ENCODE measurements at places on chromosomes 7 and 10.

GRCh38 chr7:135186841-135187253, 16.3 kb upstream of the CYREN start:
- DNase-seq = no peak

DNA sequence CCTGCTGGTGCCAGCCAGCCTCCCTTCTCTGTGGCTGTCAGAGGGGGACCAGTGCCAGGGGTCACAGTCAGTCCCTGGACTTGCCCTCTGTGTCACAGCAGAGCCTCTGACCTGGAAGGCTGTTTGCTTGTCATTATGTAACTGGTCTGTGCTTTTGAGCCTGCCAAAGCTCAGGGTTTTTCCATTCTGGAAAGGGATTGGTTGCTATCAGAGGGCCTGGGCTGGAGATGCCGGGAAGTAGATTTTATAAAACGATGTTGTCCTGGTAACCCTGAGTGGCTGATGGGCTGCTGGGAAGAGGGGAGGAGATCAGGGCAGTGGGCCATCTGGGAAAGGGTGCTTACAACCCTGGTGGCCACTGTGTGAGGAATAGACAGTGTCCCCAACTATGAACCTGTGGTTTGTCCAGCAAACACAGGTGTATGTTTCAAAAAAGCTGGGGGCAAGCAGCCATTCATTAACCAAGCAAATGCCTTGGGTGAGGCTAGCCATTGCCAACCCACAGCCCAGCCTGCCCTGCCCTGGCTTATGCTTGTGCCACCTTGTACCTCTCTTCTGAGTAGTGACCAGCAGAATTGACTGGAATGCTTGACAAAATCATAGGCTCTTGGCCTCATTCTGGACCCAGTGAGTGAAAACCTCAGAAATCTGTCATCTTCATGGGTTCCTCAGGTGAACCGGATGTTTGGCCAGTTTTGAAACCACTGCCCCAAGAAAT, 21.6 kb downstream of the SFTPD start:
- no peak for DNase-seq

DNA sequence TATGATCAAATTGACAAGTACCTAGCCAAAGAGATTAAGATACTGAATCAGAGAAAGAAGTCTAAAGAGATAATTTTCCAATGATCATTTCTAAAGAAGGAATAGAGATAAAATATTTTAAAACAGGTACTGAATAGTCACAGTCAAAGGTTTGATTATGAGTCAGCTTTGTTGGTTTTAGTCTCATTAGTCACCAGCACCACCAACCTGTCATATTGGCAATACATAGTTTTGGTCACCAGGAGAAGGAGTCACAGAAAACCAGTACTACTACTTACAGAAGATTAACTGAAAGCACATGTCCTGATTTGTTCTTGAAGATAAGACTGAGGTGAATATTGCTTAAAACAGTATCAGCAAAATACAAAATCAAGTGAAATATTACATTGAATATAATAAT, 34.6 kb downstream of the ZEB1 start:
- peak; percentile 31 for DNase-seq

GRCh38 chr10:131748191-131748590, 152.6 kb upstream of the PPP2R2D start:
- no peak for DNase-seq

DNA sequence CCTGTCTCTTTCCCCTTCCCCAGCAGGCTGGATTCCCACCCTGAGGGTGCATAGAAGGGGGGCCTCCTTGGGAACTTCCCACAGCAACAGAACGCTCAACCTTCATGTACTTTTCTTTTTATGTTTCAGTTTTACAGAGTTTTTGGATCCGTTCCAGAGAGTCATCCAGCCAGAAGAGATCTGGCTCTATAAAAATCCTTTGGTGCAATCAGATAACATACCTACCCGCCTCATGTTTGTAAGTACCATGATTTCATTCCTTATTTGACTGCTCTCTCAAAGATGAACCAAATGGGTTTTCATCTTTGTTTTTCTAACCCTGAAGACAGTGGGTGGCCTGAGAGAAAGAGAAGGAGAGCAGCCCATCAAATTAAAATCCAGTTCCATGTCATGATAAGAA, 46.7 kb downstream of the PLPP4 start:
- no peak for DNase-seq

DNA sequence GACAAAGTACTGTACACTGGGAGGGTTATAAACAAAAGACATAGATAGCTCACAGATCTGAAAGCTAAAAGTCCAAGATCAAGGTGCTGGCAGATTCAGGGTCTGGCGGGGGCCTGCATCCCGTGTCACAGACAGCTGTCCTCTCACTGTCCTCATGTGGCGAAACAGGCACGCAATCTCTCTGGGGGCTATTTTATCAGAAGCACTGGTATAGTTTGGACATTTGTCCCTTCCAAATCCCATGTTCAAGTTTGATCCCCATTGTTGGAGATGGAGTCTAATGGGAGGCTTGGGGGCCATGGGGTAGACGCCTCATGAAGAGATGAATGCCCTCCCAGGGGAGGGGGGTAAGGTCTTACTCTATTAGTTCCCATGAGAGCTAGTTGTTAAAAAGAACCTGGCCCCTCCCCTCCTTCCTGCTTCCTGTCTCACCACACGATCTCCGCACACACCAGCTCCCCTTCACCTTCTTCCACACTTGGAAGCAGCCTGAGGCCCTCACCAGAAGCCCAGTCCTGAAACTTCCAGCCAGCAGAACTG, 72.5 kb upstream of the UCN3 start:
- DNase-seq = no peak

GRCh38 chr10:35492386-35493195, 112.5 kb upstream of the GJD4 start:
- no peak for DNase-seq

DNA sequence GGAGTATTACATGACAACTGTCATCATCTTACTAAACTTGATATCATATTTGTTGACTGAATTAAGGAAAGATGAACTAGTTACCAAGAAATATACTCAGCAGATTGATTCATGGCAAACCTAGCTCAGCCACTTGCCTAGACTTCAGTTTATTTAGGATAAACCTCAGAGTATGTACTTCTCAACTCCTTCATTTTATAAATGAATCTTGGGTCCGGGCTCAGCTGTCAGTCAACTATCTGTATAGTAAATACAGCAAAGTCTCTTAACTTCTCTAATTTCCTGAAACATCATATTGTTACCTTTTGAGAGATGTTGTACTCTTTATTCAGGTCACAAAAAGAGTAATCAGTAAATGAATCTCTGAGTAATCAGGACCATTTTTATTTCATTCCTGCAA, 211.0 kb upstream of the KLF14 start:
- DNase-seq = no peak

GRCh38 chr10:90665905-90666662, 191.8 kb downstream of the HTR7 start:
- no peak for DNase-seq

DNA sequence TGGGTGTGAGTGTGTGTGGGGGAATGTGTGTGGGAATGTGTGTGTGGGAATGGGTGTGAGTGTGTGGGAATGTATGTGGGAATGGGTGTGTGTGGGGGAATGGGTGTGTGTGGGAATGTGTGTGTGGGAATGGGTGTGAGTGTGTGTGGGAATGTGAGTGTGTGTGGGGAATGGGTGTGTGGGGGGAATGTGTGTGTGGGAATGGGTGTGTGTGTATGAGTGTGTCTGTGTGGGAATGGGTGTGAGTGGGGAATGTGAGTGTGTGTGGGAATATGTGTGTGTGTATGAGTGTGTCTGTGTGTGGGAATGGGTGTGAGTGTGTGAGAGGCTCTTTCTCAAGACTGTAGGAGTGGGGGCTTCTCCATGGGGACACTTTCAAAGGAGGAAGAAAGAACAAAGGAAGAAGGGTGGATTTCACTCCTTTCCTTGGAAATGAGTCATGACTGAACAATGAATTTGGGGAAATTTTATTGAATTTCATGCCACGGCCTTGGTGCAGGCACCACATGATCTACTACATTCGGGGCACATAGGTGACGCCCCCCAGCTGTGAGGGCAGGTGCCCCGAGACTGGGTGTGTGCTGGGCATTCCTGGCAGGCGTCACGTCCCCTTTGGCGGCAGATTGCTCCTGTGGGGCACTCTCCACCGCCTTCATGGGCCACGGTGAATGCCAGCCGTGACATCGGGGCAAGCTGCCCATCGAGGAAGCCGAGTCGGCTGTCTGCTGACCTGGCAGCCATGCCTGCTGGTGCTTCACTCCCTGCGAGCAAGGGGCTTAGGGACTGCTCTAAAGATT, 88.8 kb upstream of the INSIG1 start:
- DNase-seq = peak; percentile 73

DNA sequence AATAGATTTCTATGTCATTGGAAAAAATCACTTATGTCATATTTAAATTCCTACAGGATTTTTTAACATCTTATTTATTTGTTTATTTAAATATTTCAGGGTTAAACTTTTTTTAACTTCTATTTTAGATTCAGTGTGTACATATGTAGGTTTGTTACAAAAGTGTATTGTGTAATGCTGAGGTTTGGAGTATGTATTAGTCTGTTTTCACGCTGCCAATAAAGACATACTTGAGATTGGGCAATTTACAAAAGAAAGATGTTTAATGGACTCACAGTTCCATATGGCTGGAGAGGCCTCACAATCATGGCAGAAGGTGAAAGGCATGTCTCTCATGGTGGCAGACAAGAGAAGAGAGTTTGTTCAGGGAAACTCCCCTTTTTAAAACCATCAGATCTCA, 65.4 kb downstream of the MGAM2 start:
- DNase-seq = no peak

- peak; percentile 24 for DNase-seq
Measured at GRCh38 chr10:7410301-7410861, 453 bp downstream of the SFMBT2 start.

GRCh38 chr10:117222976-117223692, 17.8 kb upstream of the SLC18A2 start:
- DNase-seq = no peak

DNA sequence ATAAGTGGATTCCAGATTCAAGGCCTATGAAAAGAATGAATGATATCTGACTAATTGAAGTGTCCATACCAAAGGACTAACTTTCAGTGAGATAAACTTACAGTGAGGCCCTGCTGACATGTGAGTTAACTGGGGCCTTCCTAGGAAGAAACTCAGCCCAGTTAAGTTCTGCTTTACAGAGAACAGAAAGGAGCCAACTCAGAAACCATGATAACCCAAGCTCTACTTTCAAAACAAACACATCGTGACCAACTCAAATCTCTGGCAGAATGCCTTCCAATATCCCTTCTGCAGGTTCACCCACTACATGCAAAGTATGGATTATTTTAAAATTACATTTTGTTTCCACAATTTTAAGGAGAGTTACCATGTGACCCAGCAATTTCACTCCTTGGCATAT, 75.8 kb upstream of the MRLN start:
- DNase-seq = no peak

DNA sequence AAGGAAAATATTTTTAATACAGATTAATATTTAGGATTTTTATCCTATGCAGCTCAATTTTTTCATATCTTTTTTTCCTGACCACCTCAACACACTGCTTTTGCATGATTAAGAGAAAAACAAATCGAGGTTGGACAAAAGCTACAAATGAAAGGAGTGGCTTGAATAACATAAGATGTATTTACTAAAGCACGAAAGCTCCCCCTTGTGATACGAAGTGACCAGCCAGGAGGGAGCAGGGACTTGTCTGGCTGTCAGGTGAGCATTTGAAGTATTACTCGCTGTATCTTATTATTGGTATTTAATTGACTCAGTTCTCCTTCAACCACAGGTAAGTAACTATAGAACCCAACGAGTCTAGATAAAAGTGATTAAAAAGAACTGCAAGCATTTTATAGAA, 265.2 kb upstream of the PHF14 start:
- no peak for DNase-seq

GRCh38 chr7:73890555-73891147, 29.7 kb downstream of the TMEM270 start:
- DNase-seq = no peak

DNA sequence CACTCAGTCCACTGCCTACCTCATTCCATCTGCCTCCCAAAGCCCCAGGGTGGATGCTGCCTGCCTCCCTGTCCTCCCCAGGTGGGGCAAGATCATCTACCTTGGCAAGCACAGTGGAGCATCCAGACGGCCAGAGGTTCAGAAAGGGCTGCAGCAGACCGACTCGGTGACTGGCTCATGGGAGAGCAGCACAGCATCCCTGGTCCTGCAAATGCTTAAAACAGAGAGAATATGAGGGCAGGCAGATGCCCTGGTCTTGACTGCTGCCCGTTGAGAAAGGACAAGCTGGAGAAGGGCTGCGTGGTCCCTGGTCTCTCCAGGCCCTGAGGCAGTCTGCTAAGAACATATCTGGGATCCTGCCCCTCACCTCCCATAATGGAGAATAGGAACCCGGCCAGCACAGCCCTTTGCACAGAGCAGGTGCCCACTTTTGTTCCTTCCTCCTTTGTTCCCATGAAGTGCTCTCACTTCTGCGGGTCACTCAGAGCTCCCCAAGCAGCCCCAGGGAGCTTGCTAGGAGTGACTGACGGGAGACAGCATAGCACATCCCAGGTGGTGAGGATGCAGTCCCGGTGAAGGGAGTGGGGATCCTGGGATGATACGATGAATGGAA, 1.4 kb downstream of the HPS1 start:
- no peak for DNase-seq

GRCh38 chr7:43591558-43592180, 8.8 kb downstream of the STK17A start:
- DNase-seq = no peak

DNA sequence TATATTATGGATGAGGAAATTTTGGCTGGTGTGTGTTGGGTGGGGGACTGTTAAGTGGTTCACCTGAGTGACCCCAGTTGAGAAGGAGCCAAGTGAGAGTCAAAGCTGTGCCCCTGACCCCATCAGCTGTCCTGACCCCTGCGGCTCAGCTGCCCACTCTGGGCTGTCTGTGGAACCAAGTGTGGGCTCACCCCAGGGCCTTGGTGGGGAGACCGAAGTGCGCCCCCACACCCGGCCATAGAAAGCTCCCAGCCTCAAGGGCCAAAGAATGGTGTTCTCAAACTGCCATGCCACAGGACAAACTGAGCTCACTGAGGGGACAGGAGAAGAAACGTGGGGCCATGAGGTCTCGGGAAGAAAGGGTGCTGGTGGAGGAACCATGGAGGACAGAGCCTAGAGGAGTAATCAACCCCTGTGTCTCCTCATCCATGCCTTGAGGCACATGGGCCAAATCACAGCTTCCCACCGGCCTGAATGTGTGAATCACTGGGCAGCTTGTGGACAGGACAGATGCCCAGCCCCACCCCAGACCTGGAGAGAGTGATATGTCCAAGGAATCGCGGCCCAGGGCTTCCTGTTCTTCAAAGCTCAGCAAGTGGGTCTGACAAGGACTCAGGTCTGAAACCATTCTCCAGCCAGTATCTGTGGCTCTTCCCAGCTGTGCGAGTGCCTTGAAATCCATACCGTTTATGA, 86.2 kb upstream of the CACUL1 start:
- DNase-seq = no peak

- DNase-seq = no peak
Measured at GRCh38 chr7:100169147-100169850, 882 bp upstream of the GAL3ST4 start.

DNA sequence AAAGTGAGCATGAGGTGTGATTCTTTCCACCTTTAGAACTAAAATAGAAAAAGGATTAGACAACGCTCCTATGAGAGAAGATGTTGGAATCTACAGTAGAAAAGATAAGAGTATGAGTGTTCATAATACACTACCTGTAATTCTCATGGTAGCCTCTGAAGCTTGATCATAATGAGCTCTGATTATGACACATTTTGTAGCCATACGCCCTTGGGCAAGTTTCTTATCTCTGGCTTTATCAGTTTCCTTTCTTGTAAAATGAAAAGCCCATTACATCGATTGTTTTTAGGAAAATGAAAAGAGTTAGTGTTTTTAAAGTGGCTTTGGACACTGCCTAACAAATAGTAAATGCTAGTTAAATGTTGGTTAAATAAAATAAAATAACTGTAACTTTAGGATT, 22.4 kb upstream of the PRSS58 start:
- DNase-seq = no peak

- no peak for DNase-seq
Measured at GRCh38 chr10:125016611-125017202, 74.8 kb downstream of the ZRANB1 start.

Data from GM03348 (cell line).